8988T (cell line): ENCODE measurements at places on chromosomes 11 and 22.
A peak's percentile ranks its signal among the peaks of the same experiment; 100 is the strongest.

- DNase-seq: no peak
These were observed 237.2 kb downstream of the LRRC4C start for GRCh38 chr11:41222236-41222635.

- no peak for DNase-seq
These were observed 404.5 kb downstream of the ETS1 start for GRCh38 chr11:128182844-128183243.

DNA sequence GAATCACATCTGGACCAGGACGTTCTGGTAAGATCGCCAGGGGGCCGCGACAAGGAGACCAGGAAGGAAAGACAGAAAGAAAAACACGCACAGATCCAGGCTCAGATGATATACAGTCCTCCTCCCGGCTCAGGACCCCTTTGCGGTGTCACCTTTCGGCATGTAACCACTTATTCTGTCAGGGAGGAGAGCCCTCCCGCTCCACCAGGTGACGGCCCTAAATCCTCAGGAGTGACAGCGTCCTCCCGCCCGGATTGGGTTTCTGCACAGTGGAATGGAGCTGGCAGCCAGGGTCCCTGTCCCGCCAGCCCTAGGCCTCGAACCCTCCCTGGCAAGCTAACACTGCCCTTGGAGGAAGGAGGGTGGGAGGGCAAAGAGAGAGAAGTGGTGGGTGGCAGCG, 24.3 kb upstream of the KCNQ1OT1 start:
- no peak for DNase-seq

- no peak for DNase-seq
These were observed 33.4 kb downstream of the PARVB start for GRCh38 chr22:44057401-44057987.

DNA sequence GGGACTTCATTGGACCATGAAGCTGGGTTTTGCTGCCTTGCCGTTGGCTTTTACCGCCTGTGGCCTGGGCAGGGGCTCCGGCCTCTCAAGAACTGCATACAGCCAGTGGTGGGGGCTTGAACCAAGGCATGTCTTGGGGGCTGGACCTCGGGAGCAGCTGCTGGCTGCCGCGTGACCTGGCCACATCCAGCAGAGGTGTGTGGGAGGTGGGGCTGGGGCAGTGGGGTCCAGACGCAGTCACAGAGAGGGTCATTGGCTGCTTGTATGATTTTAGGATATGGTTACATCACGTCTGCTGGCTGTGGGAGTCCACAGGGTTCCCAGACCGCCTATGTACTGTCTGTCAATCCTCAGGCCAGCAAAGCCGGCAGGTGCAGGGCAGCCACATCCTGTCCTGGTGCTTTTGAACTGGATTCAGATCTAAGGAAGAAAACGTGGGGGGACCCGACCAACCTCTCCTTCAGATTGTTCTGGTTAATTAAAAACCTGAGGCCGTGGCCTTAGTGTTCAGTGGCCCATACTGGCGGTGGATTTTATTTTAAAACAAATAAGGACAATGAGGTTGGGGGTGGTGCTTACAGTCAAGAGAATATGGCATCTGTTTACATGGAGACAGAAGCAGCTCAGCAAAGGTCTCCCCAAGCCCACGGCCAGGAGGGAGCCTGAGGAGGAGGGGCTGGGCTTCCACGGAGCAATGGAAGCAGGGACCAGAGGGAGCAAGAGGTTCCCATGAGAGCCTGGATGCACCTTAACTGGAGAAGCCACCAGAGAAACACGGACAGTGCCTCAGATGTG, 426.0 kb downstream of the TBC1D22A start:
- no peak for DNase-seq

DNA sequence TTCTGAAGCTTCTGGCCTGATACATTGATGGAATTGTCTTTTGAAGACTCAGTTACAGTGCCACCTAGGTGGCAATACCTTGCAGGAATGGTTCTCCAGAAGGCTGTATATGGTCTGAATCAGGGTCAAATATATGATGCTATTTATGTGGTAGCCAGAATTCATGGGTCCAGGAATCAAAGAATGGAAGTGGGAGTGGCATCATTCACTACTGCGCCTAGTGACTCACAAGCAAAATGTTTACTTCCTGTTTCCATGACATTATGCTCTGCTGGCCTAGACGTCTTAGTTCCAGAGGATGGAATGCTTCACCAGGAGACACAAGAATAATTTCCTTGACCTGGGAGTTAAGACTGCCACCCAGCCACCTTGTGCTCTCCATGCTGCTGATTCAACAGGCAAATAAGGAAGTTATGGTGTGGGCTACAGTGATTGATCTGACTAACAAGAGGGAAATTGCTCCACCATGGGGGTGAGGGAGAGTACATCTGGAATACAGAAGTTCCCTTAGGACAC, 491.8 kb downstream of the ETS1 start:
- DNase-seq: no peak

- no peak for DNase-seq
These were observed 10.8 kb downstream of the EHF start for GRCh38 chr11:34631737-34632104.

- no peak for DNase-seq
These were observed 294.4 kb downstream of the NTM start for GRCh38 chr11:131664816-131665215.

DNA sequence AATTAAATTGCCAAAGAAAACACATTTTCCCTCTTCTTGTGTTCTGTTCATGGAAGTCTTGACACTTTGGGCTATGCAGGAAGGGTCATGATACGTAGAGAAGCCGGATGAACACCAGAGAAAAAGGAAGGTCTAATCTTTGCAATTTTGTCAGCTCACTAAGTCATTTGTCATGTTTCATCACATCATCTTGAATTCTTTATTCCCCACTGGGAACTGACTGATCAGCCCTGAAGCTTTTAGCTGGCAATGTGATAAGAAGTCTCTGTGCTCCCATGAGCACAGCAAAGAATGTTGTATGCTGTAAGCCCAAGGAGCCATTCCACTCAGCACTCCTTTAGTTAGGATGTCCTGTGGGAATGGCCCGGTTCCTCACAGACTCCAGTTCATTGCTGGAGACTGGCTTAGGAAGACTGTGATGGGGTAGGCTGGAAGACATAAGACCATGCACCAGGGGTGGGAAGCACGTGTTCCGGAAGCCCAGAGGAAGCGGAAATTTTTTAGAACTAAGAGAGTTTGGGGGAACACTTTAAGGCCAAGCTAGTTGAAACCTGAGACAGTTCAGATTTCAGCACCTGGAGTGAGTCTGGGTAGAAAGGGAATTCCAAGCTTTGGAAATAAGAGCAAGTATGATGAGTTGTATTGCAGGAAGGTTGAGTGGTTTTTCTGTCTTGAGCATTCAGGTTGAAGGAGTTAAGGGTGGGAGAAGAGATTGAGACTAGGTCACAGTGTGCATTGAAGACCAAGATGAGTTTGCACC, 306.7 kb upstream of the MTNR1B start:
- DNase-seq: no peak

GRCh38 chr22:17057959-17058814, 26.6 kb upstream of the IL17RA start:
- DNase-seq: peak; percentile 31

DNA sequence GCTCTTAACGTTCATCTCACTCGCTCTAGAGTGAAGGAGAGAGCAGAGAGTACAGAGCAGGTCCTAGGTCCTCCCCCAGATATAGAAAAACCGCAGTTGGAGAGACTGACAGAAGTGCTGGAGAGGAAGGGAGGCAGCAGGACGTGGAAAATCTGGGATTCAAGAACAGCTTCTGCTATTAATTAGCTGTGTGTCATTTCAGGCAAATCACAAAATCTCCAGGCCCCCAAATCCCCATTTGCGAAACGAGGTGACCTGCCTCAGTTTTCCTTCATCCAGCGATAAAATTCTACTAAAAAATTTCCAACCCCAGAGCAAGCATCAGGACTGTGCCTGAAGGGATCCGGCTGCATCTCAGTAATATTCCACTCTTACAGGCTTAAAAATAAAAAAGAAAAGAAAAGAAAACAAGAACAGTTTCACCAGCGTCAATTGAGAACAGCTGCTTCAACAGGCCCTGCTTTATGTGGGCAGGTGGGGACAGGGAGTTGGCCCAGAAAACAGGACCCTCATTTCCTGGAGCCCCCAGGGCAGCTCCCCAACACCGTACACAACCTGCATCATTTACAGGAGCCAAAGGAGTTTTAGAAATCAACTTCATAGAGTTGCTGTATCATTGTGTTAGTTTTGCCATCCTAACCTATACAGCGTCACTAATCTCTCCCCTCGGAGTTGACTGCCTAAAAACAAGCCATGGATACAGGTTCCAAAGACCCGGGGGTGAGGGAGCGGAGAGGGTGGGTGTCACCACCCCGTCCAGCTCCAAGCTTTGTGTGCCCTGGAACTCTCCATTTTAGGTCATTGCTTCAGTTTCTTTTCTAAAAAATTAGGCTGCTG, 2.3 kb upstream of the MALAT1 start:
- no peak for DNase-seq

GRCh38 chr11:107916671-107917241, 11.5 kb upstream of the RAB39A start:
- peak; percentile 60 for DNase-seq

DNA sequence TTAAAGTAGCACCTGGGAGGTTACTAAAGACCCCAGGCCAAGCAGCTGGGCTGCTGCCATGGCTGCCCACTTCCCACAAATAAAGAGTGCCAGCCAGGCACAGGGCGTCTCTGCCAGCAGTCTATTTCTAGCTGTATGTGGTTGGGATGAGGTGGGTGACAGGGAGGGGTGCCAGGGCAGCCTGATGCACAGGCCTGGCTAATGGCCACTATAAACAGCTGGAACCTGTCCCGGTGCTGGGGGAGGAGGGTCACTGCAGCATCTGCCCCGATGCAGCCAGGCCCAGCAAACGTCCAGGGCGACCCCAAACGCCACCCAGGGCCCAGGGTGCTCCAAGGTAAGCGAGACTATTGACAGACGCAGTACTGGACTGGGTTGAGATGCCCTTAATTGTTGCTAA, 37.4 kb downstream of the SCUBE1 start:
- DNase-seq: no peak

DNA sequence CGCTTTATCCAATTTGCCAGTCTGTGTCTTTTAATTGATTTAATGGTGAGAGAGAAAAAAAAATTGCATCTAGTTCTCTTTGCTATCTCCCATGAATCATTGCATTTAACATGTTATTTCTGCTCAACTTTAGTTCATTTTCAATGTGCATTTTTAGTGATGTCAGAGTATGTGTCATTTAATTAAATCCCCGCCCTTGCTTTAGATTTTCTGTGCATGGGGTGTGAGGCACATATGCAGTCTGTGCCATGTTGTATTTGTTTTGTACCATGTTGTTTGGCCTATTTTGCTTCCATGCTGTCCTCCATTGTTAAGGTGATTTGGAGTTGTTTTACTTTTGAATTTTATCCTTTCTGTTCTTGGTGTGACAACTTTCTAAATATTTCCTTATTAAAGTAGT, 8.3 kb upstream of the NCR3LG1 start:
- no peak for DNase-seq

DNA sequence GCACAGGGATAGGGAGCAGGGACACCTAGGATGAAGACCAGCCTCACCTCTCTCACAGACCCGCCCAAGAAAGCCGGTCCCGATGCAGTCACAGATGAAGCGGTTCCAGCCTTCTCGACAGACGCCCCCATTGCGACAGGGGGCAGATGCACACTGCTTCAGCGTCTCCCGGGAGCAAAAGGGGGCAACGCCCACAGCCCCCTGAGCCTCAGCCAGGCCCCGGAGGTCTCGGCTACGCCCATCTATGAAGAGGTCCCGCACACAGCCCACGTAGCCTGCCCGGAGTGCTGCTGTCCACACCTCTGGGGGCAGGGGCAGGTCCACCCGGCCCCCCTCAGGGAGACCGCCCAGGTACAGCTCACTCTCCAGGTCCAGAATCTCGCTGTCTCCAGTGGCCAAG, 62.3 kb downstream of the NRXN2 start:
- DNase-seq: no peak
